ENCODE measurements at places on chromosomes 5 and 9. TPM values are rescaled to one million over a fixed set of nuclear protein-coding genes. Genes with fewer than 3 reads are reported as not detected.

Gene NR6A1
- total RNA-seq, result 0.44 TPM

Gene MAP1B
- 421 TPM for total RNA-seq

Gene SCGB3A1
- total RNA-seq, result not detected

Gene COL23A1
- under 0.01 TPM for total RNA-seq

Gene F2RL2
- 42.3 TPM for total RNA-seq

Gene DELE1
- 54.3 TPM for total RNA-seq

Gene RGMB
- total RNA-seq, result 63.0 TPM

Gene VAV2
- total RNA-seq, result 19.4 TPM

Gene CNTNAP3
- 0.15 TPM for total RNA-seq

Gene GFM2
- 34.9 TPM for total RNA-seq

Gene S100Z
- total RNA-seq, result not detected

Gene GPR21
- 0.17 TPM for total RNA-seq

Gene ZNF474
- 0.33 TPM for total RNA-seq

Gene CYFIP2
- total RNA-seq, result 4.2 TPM

Gene ADGRD2
- not detected for total RNA-seq

Gene CAVIN4
- 1.2 TPM for total RNA-seq

Gene RLN1
- total RNA-seq, result 0.29 TPM

Gene NEUROG1
- not detected for total RNA-seq

Gene ORM2
- total RNA-seq, result not detected

Gene ZNF462
- total RNA-seq, result 17.0 TPM

Gene PCDHGA5
- total RNA-seq, result 2.8 TPM

Gene HAND1
- 0.17 TPM for total RNA-seq

Gene HAVCR2
- 2.2 TPM for total RNA-seq

Gene PCDHGB6
- total RNA-seq, result 5.1 TPM

Data from smooth muscle cell of trachea (primary cell).